ENCODE measurements at places on chromosomes 7 and 10. TPM values are rescaled to one million over a fixed set of nuclear protein-coding genes. Genes with fewer than 3 reads are reported as not detected.

The ADAM22 gene
- 5.6 TPM for total RNA-seq

The SLC29A3 gene
- 2.6 TPM for total RNA-seq

The CTAGE15 gene
- total RNA-seq: not detected

The SFTPD gene
- total RNA-seq: 0.79 TPM

- DNase-seq: peak; percentile 74
Measured at GRCh38 chr7:119392-120163, 72.8 kb upstream of the FAM20C start.

- no peak for DNase-seq
Measured at GRCh38 chr7:35025369-35025870, 11.9 kb downstream of the DPY19L1 start.

- no peak for DNase-seq
Measured at GRCh38 chr7:159027056-159027788, 117.4 kb downstream of the VIPR2 start.

DNA sequence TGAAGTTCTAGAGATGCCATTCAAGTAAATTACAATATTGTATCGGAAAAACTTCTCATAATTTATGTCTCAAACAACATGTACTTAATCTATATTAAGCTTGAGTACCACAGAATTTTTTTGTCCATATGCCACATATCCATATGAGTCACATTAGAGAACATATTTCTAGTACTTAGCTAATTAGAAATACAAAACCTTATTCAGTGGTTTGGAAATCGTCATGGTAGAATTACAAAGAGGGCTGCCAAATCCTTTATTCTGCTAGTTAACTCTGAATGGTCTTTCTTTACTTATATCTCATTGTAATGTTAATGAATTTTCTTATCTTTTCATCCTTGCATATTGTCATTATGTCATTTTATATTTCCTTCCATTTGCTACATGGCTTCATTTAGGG lies 9.0 kb upstream of the VIM start:
- no peak for DNase-seq

DNA sequence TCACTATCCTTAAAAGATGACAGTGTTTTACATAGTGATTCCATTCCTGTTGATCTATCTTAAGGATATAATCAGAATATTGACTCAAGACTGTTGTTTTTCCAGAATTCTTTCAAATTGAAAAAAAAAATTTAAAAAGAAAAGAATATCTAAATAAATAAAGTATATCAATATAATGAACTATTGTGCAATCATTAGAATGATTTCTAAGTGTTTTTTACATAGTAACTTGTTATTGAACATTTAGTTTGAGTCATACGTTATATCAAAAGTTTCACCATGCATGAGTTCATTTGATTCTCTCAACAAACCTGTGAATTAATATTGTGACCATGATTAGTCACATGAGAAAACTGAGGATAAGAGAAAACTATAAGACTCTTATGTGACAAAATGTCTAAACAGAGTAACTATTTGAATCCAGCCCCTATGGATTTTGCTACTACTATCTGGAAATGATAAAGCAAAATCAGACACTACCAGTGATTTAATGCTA lies 46.1 kb downstream of the KLF6 start:
- DNase-seq: no peak
